ENCODE measurements at places on chromosomes 7 and 10. TPM values are rescaled to one million over a fixed set of nuclear protein-coding genes. Genes with fewer than 3 reads are reported as not detected.

DNA sequence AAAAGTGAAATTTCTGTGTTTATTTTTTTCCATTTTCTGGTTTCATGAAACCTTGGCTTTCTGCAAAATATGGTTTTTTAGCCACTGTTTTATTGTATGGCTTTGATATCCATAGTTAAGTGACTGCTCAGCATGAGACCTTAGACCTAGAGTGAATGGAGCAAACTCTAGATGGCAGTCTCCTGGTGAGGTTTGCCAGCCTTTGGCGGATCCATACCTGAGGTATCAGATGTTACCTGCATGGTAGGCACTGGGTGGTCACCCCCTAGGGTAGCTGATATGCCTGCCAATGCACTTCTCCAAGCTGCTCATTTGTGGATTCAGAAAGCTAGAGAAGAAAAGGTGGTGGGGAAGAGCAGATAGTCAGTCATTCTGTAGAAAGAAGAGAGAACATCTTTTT lies 17.4 kb upstream of the FZD8 start:
- no peak for DNase-seq

DNA sequence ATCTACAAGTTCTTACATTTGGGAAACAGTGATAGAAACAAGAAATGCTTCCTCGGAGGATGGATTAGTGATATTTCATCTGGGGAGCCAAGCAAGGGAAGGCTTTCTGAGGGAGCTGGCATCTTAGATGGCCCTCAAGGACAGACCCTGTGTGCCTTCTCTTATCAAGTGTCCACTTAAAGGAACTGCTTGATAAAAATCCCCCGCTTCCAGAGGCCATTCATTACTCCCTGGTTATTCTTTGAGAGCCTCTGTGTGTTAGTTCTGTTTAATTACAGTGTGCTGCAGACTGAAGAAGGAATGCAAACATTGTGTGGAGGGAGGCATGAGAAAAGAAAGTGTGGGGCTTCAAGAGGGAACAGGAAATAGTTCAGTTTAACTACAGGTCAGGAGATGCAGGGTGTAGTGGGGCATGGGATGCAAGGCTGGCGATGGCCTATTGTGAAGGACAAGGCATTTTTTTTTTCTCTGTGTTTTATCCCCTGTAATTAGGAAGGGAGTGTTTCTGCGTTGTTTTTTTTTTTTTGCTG lies 145.4 kb downstream of the SNX10 start:
- no peak for DNase-seq

Gene SH2B2
- total RNA-seq: 8.8 TPM

DNA sequence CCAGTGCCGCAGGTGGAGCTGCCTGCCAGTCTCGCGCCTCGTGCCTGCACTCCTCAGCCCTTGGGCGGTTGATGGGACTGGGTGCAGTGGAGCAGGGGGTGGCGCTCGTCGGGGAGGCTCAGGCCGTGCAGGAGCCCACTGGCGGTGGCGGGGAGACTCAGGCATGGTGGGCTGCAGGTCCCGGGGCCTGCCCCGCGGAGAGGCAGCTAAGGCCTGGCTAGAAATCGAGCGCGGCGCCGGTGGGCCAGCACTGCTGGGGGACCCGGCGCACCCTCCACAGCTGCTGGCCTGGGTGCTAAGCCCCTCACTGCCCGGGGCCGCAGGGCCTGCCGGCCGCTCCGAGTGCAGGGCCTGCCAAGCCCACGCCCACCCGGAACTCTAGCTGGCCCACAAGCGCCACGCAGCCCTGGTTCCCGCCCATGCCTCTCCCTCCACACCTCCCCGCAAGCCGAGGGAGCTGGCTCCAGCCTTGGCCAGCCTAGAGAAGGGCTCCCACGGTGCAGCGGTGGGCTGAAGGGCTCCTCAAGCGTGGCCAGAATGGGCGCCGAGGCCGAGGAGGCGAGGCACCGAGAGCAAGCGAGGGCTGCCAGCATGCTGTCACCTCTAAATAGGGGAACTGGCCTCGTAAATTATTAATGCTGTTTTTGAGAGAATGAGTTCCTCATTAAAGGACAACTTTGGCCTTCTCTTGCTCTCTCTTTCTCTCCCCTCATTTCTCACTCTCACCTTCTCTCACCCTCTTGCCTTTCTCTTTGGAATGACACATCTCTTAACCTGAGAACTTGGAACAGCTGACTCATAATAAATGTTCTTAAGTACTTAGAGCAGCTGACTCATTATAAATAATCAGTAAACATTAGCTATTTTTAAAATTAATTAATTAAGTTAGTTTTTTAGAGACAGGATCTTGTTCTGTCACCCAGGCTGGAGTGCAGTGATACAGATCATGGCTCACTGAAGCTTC lies 4.9 kb downstream of the ACADSB start:
- no peak for DNase-seq

DNA sequence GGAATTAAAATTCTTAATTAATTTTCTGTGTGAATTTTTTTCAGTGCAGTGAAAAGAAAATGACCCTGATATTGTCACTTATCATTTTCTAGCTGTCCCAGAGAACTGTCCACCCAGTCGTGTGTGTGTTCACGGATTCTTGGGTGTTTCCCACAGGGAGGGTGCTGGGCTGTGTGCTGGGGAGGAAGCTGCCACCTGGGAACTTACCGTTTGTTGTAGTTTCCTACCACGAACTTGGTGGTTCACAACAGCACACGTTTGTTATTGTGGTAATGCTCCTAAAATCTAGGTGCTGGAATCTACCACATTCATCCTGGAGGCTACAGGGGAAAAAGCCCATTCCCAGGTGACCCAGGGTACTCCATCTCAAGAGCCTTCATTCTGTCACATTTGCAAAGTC lies 276.1 kb downstream of the GLRX3 start:
- DNase-seq: no peak
